DMS53 (cell line): ENCODE measurements at places on chromosomes 16 and 17.

GRCh38 chr16:50901062-50901461, 159.2 kb downstream of the CYLD start:
- DNase-seq = no peak

DNA sequence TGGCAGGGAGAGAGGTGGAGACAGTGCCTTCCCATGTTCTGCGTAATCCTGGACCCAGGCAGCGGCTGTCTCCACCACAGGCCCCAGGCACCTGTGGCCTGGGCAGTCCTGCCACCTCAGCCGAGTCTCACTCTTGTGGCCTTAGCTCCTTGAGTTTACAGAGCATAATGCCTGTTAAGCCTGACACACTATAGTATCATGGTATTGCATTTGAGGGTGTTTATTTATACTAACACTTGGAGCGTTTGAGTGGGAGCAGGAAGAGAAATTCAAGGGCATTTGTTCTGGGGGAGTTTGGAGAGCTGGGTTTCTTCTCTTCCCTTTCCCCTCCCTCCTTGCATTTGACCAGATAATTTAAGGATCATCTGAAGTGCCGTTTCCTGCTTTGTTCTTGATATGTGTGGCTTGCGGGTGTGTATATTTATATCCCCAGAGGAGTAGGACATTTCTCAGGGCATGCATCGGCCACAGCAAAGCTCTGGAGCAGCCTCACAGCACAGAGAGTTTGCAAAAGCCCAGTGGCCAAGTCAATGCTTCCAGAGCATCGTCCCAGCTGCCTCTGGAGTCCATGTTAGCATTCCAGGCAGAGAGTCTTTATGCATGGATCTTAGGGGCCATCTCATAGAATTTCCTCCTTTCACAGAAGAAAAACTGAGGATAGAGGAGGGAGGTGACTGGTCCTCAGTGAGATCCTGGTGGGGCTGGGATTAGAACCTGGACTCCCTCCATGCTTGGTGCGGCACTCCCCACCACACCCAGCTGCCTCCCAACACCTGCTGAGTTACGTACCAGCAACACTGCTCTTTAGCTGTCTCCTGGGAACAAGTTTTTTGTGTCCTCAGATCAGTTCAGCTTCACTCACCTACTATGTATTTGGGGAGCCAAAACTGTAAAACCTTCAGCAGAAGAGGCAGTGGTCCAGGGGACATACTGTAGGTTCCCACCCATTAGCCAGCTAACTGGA, 222.8 kb downstream of the CCDC182 start:
- DNase-seq = peak; percentile 40

GRCh38 chr16:19389246-19389645, 28.4 kb upstream of the TMC5 start:
- DNase-seq = peak; percentile 87

DNA sequence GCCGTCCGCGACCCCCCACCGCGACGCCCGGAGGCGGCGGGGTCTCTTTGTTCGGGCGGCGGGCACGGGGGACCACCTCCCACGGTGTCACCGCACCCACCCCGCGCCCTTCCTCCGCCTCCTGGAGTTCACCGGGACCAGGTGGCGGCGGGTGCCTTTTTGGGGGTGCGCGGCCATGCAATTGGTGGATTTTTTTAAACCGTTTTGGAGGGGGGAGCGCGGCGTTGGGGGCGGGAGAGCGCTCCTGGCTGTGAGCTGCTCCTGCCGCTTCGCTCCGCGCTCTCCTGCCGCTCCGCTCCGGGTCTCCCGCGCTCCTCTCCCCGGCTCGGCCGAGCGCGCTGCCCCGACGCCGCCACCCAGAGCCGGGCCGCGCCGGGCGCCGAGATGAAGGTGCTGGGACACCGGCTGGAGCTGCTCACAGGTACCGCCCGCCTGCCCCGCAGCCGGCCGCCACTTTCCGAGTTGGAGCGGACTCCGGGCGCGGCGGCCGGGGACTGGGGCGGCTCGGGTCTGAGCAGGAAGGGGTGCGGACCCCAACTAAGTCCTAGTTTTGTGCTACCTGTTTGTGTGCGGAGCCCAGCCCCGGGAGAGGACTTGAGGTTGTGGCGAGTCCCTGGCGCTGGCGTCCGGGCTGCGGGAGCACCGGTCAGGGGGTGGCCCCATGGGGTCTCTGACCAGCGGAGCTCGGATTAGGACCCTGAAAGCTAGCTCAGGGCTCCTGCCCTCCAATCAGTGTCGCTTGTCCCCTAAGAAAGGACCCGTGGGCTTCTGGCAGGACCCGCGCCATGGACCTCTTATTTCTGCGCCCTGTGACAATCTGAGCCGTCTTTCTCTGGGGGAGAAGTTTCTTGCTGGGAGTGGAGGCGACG, 35.7 kb upstream of the NDRG4 start:
- DNase-seq = peak; percentile 59

DNA sequence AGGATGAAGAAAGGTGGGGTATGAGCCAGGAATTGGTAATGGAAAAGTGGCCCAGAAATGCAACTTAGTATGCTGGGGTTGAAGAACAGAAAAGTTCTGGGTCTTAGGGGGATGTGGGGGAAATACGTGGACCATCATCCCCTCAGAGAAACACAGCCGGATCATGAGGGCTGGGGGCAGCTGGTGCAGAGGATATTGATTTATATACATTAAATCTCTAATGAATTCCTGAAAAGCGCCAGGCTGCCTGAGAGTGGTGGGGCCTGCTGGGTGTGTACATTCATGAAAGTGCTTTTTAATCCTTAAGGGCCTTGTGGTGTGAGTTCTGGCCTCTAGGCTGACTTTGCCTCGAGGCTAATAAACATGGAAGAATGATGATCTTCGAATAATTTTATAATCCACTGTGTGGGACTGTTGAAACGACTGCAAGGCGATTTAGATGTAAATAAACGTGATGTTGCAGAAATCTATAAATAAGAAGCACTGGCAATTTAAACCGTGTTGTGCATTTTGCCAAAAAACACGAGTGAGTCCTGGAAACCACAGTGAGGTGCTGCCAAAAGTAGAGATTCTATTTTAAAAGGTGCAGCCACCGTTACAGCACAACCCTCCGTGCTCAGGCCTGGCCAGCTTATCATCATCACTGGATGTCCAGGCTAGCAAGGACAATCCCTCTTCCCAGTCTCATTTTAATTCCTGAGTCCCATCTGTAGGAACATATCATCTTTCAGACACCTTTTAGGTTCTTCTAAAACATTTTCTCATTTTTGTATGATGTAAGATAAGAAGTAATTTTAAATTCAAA, 32.1 kb downstream of the PRKAR1A start:
- no peak for DNase-seq
